ENCODE measurements at places on chromosomes 2 and 18.

DNA sequence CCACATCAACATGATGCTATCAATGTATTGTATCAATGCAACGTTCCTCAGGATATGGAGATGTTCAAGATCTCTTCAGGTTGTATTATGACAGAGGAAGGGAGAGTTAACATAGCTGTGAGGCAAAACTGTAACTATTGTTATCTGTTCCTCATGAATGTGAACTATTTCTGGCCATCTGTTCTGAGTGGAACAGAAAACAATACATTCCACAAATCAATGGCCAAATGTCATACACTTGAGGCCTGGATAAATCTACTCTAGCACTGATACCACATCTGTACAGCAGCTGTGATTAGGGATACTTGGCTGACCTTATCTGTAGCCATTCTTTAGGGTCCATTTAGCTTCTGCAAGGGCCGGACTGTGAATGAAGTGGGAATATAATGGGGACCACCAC is 447.9 kb downstream of the IRS1 start:
- DNase-seq, result no peak

- DNase-seq, result no peak
Observed at GRCh38 chr18:48294899-48295585, 114.1 kb downstream of the ZBTB7C start.

- DNase-seq, result no peak
Observed at GRCh38 chr2:97660775-97661389, 3.0 kb downstream of the ACTR1B start.

GRCh38 chr2:199570934-199571333 is 113.2 kb upstream of the SATB2 start:
- no peak for DNase-seq

DNA sequence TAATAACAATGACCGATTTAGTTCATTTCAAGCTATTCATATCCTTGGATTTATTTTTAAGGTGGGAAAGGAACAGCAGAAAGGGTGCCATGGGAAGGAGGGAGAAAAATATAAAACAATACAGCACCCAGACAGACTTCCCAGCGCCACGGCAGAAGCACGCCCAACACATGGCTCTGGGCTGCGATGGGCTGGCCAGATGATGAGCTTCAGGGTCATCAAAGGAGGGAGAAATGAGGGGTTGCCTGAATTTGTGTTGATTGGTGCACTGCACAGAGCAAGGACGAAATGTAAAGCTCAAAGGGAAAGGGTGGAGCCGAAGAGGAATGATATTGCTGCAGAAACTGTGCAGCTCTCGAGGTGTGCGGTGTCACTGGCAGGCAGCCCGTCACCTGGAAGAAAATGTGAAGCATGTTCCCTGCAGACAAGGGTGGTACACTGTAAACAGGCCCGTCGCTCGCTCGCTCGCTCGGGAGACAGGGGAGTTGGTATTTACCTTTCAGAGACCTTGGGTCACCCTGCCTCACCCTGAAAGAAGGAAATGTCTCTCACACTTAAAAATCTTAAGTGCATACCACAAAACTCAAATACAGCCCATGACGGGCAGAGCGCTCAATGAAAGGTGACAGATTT is 195.5 kb upstream of the CTAGE1 start:
- DNase-seq, result peak; percentile 18

- peak; percentile 10 for DNase-seq
Observed at GRCh38 chr18:62596145-62597005, 73.5 kb downstream of the ZCCHC2 start.

DNA sequence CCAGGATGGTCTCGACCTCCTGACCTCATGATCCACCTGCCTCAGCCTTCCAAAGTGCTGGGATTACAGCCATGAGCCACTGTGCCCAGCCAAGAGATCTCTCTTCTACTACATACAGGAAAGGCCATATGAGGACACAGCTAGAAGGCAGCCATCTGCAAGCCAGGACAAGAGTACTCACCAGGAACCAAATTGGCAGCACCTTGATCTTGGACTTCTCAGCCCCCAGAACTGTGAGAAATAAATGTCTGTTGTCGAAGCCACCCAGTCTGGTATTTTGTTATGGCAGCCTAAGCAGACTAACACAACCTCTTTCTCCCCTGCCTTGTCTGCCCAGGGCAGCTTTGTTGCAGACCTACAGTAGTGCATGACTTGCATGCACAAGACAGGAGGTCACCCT is 211.3 kb upstream of the HAAO start:
- DNase-seq, result no peak

GRCh38 chr2:135582383-135582782 is 51.1 kb downstream of the R3HDM1 start:
- no peak for DNase-seq

DNA sequence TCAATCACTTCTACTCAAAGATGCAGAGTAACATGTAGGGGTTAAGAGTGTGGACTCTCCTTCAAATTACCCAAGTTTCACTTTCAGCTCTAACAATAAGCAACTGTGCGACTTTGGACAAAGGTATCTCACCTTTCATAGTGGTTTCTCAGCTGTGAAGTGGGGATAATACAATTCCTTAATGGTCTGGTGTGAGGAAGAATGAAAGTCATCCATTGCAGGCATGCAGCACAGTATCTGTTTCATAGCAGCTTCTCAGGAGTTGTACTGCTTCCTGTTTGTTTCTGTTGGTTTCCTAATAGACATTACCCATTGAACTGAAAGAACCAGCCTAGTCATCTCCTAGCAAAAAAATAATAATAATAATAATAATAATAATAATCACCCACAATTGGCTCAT is 74.4 kb downstream of the DDX18 start:
- DNase-seq, result no peak

GRCh38 chr18:63905361-63905760 is 2.4 kb upstream of the SERPINB10 start:
- DNase-seq, result peak; percentile 70

- DNase-seq, result peak; percentile 69
Observed at GRCh38 chr2:105746177-105747080, 1.7 kb downstream of the NCK2 start.

DNA sequence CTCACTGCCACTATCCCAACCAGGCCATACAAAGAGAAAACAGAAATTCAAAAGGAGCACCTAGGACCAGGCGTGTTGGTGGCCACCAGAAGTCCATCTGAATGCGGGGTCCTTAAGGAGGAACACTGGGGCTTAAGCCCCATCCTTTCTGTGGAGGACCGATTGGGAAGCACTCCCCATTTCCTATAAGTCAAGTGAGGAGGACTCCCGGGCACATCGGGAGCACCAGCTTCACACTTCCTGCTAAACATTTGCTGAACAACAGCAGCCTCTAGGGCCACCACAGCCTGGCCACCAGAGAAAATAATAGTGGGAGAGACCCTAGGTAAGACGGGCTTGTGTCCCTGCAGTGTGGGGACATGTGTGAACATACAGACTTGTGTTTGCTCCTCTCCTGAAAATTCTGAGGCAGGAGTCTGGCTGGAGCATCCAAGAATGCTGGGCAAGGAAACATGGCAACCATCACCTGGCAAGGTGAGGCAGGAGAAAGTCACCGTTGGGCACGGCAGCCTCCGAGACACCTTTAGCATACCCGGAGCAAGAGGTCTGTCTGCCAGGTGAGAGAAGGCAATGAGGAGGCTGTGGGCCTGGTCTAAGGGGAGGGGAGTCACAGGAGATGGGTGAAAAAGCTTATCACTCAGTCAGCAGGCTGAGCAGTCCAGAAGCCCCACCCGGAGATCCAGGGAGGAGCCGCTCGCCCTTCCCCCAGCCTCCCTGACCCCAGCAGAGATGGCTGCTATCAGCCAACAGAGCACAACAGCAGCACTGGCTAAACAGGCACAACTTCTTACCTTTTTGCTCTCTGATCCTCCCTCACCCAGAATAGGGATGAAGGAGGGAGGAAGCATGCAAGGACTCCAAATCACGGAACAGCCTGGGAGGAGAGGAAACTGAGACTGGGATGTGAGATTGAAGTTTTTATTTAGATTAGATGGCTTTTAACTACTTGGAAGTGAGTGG is 282.3 kb downstream of the EIPR1 start:
- DNase-seq, result no peak

- no peak for DNase-seq
Observed at GRCh38 chr2:173898178-173898668, 67.0 kb downstream of the SP3 start.

DNA sequence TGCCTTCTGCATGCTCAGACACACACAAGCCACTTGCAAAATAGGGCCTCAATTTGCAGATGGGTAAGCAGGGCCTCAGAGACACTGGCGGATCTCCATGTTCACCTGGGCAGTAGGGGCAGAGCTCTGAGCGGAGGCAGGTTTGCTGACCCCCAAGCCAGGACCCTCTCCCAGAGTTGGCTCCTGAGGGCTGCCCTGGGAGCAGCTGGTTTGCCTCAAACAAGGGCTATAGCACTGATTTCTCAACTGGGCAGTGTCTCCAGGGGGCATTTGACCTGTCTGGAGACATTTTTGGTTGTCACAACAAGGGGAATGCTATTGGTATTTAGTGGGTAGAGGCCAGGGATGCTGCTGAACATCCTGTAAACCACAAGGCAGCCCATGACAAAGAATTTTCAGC is 11.6 kb downstream of the GLI2 start:
- DNase-seq, result no peak

- DNase-seq, result no peak
Observed at GRCh38 chr2:23497536-23497935, 112.6 kb downstream of the KLHL29 start.

DNA sequence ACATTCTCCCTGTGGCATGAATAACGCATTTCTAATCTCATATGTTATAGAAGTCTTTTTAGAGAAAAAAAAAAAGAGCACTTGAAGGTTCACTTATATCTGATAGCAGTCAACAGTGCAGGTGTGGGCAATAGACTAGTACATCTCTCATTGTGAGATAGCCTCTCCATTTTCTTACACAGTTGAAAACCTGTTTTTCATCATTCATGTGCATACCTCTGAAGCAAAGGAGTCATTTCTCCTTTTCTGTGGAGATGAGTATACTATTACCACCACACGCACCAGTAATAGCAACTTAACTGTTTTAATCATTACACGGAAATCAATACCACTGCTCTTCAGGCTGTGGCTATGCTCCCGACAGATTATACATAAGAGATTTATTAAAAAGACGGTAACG is 1653.3 kb upstream of the TMEFF2 start:
- peak; percentile 18 for DNase-seq

- no peak for DNase-seq
Observed at GRCh38 chr18:47209171-47209570, 33.0 kb upstream of the IER3IP1 start.

GRCh38 chr2:85324639-85325465 is 2.9 kb downstream of the TGOLN2 start:
- peak; percentile 48 for DNase-seq

GRCh38 chr2:43199492-43200488 is 26.6 kb downstream of the ZFP36L2 start:
- peak; percentile 87 for DNase-seq

GRCh38 chr2:150853263-150853662 is 365.8 kb upstream of the RND3 start:
- no peak for DNase-seq

DNA sequence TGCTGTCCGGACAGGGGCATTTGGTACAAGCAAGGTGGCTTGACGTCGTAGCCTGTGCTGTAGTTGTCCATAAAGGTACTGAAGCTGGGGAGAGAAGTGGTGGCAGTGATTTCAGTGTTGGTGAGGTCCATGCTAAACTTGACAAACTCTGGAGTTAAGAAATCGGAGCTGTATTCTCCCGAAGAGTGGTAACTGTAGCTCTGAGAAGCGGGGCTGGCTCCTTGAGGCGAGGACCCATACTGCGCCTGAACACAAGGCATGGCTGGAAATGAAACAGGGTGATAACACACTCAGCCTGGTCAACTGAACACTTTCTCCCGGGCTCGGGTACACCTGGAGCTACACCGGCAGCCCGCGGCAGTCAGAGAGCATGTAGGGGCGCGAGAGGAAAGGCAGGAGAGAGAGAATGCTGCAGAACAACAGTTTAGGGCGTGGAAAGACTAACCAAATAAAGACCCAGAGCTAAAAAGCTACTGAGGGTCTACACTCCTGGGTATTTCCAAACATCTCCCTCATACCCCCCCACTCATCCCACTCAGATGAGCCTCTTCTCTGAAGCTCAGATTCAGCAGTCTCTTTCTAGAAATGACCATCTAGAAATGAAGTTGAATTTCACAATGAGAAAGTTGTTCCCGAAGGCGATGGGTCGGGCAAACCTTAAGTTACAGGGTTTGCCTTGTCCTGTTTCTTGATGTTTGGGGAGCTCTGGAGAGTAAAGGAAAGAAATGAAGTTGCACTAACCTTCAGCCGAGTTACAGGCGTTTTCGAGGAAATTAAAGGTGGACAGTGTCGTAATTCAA is 2.4 kb downstream of the NR4A2 start:
- no peak for DNase-seq

- DNase-seq, result no peak
Observed at GRCh38 chr18:10289251-10289650, 165.2 kb upstream of the APCDD1 start.

GRCh38 chr2:150700666-150701580 is 213.5 kb upstream of the RND3 start:
- no peak for DNase-seq

DNA sequence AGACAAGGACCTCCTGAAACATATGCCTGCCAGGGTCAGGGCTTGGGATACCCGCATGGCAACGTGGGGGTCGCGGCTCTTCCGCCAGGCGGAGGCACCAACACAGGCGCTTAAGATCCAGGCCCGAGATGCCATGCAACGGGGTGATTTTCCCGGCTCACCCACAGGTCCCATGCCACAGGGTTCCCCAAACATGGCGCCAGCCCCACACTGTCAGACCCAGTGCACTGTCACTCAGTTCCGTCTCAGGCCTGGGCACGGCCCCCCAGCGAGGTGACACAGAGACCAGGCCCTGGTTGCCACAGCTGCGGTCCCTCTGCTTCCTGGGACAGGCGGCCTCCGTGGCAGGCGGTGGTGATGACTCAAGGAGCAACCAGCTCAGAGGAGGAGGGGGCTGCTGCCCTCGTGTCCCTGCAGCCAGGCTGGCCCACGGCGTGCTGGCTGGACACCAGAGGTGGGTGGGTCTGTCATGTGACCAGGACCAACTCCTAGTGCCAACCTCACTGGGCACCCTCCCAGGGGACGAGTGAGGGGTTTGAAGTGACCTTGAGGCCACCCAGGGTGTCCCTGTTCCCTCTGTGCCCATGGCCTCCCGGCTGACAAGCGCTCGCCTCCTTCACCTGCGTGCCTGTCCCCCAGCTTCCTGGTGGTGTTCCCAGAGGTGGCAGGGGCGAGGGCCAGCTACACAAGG is 4.9 kb downstream of the PDCD1 start:
- no peak for DNase-seq

- peak; percentile 20 for DNase-seq
Observed at GRCh38 chr18:41532344-41533086, 422.5 kb upstream of the PIK3C3 start.

Data from epithelial cell of esophagus (primary cell).